ENCODE measurements at places on chromosomes 6 and 20.

DNA sequence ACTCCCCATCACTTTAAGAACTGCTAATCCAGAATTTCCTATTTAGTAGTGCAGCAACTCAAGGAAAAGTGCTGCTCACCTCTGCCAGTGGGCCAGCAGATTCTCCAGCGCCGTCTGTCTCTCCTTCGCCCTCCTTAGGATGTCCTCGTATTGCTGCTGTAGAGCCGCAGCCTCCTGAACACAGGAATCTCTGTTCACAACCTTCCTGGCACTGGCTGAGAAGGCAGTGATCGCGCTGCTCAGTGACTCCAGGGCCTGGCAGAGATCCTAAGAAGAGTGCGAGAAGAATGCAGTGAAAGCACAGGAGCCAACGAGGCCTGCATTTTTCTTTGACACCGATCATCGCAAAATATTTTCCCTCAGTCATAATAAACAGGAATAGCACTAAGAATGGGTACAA, 209.0 kb downstream of the SYNE1 start:
- DNase-seq = no peak
- H3K36me3 ChIP-seq = no peaks in the 10 kb centered on the region
- H3K27me3 ChIP-seq = no peaks in the 10 kb centered on the region

- H3K4me1 ChIP-seq = no peaks in the 10 kb centered on the region
- H3K4me3 ChIP-seq = no peak overlapping the region
- H3K27ac ChIP-seq = no peak overlapping the region
- no peaks in the 10 kb centered on the region for H3K36me3 ChIP-seq
- H3K27me3 ChIP-seq = no peaks in the 10 kb centered on the region
- DNase-seq = no peak
These were observed 237.6 kb downstream of the QKI start for GRCh38 chr6:163651915-163652668.

- H3K4me1 ChIP-seq = peaks cover 5% of the 10 kb centered on the region
- H3K4me3 ChIP-seq = no peak overlapping the region
- no peak for DNase-seq
- H3K27ac ChIP-seq = no peak overlapping the region
These were observed 20.8 kb downstream of the ZFAND3 start for GRCh38 chr6:37840143-37840939.

DNA sequence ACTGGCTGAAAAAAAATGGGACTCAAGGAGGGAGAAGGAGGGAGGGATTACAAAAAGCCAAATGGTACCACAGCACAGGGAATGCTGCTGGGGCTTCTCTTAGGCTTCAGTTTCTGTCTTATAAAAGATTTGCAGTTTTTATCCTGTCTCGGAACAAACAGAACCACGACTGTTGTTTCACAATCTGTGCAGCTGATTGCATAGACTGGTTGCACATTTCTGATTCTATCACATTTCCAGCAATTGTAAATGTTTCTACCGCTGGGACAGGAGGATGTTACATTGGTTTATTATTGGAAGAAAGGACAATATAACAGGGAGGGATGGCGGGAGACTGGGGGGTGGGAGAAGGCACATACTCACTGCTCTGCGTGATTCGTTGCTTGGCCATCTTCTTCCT, 73.5 kb upstream of the ARID1B start:
- H3K27ac ChIP-seq = no peak overlapping the region
- peaks cover 1% of the 10 kb centered on the region for H3K4me1 ChIP-seq
- H3K27me3 ChIP-seq = no peaks in the 10 kb centered on the region
- no peaks in the 10 kb centered on the region for H3K36me3 ChIP-seq
- no peak overlapping the region for H3K4me3 ChIP-seq
- no peak for DNase-seq

DNA sequence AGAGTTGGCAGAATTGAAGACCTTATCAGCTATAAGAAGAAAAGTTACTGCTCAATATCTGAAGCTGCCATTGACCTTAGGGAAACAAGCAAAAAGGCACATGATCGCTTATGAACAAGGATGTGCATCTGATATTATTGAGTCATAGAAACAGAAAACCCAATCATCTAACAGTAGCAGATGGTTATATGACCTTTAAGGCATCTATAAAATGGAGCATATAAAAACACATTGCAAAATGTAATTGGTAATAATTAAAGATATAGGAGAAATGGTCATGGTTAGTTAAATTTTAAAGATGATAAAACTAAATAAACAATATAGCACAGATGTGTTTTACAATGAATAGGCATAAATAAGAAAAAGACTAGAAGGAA, 260.1 kb upstream of the TAB2 start:
- no peaks in the 10 kb centered on the region for H3K27me3 ChIP-seq
- H3K27ac ChIP-seq = no peak overlapping the region
- H3K4me1 ChIP-seq = peaks cover 17% of the 10 kb centered on the region
- no peak for DNase-seq
- no peaks in the 10 kb centered on the region for H3K36me3 ChIP-seq
- H3K4me3 ChIP-seq = no peak overlapping the region

All from mesenchymal stem cell (in vitro differentiated cells and primary cell).